ENCODE measurements at places on chromosomes 1 and 21.

DNA sequence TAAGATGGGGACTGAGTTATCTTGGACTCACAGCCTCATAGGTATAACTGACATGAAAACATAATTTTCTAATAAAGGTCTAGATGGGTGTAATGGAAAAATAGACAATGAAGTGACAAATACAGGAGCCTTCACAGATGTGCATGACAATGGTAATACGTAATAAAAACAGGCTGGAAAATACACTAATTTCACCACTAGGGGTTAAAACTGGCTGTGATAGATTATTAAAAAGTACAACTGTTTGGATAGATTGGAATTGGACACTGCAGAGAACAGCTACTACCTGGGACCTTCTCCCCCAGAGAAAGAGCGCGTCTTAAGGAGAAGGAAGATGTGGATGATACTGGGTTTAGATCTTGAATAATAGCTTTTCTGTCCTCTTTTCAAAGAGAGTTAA, 9.8 kb downstream of the KAZN start:
- no peak for DNase-seq

- DNase-seq: no peak
These were observed 1347.4 kb downstream of the NCAM2 start for GRCh38 chr21:22345624-22346023.

DNA sequence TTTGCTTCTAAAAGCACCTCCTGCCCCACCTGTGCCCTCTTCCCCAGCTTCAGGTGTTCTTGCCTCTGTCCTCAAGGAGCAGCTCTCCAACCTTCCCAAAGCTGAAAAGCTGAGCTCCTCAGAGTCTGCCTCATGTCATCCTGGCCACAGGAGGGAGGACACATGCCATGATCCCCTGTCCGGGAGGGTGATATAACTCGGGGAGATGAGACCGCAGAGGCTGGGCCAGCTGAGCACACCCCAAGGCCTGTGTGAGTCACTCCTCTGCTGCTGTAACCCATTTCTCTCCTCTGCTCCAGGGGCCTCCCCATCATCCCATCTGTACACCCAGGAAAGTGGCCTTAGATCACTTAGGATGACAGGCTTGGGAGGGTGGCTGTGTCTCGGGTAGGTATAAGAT, 49.8 kb downstream of the EPHB2 start:
- no peak for DNase-seq

DNA sequence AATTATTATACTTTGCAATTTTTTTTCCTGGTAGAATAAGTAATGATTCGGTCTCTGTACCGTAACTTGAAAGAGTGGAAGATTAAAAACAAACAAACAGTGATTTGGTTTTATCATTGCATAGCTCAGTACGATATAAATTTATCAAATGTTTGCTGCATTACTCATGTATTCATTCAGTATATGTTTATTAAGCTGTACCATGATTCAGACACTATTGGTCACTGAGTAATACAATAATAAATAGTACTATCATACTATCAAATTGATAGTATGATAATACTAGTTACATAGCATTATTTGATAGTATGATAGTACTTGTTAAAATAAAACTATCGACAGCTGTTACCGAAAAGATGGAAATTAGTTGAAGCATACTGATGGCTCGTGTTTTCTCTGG, 12.1 kb downstream of the CENPF start:
- no peak for DNase-seq

- no peak for DNase-seq
These were observed 1.5 kb downstream of the C1orf35 start for GRCh38 chr1:228101614-228101993.

DNA sequence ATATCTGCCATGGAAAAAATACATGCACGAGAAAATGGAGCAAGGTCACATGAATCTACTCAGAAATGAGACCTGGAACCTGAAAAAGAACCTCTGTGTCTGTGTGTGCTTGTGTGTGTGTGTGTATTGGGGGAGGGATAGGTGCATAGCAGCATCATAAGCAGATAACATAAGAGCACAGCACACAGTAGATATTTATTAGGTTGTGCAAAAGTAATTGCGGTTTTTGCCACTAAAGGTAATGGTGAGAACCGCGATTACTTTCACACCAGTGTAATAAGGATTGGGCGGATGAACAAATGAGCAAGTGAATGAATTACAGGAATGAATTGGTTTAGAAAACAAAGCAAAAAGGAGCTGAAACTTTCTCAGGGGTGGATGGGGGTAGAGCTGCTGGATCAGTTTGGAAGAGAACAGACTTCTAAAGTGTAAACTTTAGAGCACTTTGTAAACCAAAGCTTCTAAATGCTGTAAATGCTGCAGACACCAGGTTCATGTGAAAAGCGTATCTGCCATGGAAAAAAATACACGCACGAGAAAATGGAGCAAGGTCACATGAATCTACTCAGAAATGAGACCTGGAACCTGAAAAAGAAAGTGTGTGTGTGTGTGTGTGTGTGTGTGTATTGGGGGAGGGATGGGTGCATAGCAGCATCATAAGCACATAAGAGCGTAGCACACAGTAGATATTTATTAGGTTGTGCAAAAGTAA, 156.9 kb downstream of the TOMM20 start:
- DNase-seq: no peak

- DNase-seq: no peak
These were observed 4.2 kb upstream of the KRTAP12-1 start for GRCh38 chr21:44686000-44686781.

DNA sequence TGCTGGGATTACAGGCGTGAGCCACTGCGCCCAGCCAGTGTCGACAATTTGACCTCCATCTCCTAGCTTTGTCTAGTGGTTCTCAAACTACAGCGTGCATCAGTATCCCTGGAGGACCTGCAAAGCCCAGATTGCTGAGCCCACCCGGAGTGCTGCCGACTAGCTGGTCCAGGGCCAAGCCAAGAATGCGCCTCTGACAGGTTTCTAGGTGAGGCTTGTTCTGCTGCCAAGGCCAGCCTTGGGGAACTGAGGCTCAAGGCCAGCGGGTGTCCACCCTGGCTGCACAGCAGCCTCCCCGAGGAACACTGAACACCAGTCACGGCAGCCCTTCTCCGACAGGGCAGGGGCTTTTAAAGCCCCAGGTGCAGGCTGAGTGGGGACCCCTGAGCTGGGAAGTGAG, 9.8 kb upstream of the PTTG1IP start:
- DNase-seq: no peak

GRCh38 chr1:167454894-167455785, 63.2 kb downstream of the CD247 start:
- DNase-seq: peak; percentile 67

- DNase-seq: no peak
These were observed 41.0 kb upstream of the SCAF4 start for GRCh38 chr21:31772674-31773555.

GRCh38 chr1:94726981-94727685, 93.0 kb upstream of the SLC44A3 start:
- no peak for DNase-seq

DNA sequence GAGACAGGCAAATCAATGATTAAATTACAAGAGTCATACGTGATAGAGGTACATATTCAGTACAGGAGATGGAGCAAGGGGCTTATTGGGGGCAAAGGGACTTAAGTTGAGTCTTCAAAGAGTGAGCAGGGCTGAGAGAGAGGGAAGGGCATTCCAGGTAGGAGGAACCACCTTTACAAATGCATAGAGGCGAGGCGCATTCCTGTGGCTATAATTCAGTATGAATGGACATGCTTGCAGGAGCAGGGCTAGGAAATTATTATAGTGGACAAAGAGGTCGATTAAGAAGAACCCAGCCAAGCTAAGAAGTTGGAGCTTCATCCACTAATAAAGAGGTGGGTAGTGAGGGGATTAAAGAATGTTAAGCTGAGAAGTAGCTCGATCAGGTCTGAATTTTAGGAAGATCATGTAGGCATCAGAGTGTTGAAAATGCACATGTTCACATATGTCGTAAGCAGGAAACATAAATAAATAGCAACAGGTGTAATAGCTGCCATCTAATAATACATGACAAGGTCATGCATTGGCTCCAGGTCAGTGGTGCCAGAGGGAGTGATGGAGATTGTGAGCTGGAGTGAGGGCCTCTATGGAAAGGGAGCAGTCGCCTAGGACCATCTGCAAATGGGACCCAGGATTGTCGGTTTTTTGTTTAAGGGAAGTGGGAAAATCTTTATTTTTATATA, 12.0 kb upstream of the HNRNPU start:
- DNase-seq: no peak

- no peak for DNase-seq
These were observed 23.4 kb upstream of the ARF1 start for GRCh38 chr1:228058949-228059633.

DNA sequence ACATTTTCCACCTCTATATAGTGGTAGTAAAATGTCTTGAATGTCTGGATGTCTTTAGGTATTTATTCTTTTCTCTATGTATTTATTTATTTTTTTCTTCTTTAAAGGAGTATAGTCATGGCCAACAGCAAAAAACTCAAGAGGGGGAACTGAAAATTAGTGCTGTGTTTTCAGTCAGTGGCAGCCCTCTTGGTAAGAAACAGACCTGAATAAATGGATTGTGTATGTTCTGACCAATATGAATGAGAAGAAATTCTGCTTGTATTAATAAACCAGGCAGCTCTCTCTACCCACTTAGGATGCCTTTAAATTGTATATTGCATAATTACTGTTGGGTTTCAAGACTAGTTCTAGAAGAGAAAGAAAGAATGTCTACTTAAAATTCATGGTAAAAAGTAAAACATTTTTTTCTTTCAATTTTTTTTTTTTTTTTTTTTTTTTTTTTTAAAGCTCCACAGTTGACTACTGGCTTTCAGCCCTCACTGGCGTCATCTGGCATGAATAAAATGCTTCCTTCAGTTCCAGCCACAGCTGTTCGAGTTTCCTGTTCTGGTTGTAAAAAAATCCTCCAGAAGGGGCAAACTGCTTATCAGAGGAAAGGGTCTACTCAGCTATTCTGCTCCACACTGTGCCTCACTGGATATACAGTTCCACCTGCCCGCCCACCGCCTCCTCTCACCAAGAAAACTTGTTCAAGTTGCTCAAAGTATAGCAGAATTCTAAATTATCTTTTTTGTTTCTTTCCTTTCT, 101.6 kb downstream of the ZMYM4 start:
- peak; percentile 12 for DNase-seq

DNA sequence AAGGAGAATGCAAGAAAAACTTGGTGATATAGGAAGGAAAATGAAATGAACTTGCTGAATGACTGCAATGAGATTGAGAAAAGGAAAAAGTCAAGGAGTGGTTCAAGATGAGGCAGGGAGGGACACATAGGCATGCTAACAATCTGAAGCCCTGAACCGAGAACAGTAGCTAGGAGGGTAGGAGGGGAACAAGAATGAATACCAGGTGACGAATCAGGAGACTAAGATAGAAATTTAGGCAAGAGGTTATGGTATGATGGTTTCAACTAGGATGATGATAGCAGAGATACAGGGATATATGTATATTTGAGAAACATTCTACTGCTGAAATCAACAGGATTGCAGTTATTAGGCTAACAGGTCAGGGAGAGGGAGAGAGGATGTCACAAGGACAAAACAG, 44.1 kb downstream of the SMYD3 start:
- no peak for DNase-seq

DNA sequence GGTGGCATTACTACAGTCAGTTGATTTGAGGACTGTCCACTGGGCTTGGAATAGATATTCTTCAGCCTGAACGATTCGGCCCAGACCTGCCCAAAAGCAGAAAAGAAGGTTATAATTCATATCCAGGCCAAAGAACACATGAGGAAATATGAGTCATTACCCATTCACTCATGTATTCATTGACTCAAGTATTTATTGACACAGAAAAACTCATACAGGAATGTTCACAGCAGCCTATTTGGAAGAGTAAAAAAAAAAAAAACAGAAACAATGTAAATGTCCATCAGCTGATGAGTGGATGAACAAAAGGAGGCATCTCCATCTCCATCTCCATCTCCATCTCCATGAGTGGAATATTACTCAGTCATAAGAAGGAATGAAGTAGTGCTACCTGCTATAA, 15.9 kb downstream of the ZMYND12 start:
- DNase-seq: no peak

GRCh38 chr21:41561701-41562100, 53.7 kb upstream of the TMPRSS2 start:
- DNase-seq: no peak

DNA sequence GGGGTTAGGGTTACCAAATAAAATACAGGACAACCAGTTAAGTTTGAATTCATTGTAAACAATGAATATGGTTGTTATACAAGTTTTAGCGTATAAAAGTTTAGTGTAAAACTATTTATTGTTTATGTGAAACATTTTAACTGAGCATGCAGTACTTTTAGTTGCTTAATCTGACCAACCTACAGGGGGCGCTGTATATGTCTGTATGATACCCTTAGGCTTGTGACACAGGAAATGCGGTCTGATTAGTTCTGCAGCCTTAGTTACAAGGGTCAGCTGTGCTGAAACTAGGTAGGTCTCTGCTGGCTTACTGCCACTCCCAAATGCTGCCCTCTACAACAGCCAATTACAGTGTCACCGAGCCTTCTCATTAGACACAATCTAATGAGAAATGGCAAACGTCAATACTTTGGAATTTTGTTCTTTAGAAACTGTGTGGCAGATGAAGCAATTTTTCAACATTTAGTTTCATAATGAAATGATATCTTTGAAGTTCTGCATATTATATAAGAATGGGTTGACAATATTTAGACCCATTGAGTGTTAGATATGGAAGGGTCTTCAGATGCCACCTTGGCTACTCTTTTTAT, 56.2 kb downstream of the NTNG1 start:
- DNase-seq: no peak

- no peak for DNase-seq
These were observed 30.5 kb downstream of the PIGK start for GRCh38 chr1:77188770-77189169.

Measured in cerebellum (tissue), 4 donors.